ENCODE measurements at places on chromosomes 5 and 9. TPM values are rescaled to one million over a fixed set of nuclear protein-coding genes. Genes with fewer than 3 reads are reported as not detected.

DNA sequence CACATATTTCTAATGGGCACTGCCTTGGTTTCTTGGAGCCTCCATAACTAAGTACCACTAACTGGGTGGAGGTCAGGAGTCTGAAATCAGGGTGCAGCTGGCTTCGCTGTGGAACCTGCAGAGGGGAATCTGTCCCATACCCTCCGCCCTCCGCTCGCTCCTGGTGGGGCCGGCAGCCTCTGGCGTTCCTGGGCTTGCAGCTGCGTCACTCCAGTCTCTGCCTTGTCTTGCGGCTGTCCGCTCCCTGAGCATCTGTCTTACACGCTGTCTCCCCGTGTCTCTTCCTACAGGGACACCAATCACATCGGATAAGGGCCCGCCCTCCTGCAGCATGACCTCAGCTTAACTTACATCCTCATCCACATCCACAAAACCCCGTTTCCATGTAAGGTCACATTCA, 45.4 kb downstream of the NTNG2 start:
- DNase-seq = no peak

DNA sequence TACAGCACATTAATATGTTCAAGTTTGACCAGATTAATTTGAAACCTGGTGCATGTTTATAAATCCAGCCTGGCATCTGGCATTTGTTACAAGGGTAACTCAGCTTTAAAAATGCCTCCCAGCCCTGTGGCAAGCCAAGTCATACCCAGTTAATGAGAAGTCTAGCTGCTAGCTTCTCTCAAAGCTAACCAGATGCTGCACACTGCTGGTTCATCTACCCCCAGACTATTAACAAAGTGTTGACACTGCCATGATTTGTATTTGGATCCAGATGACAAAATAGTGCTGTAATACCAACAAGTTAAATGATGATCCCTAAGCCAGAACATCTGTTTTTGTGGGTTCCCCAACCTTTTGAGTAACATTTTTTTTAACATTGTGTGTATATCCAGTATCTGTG, 573.7 kb upstream of the DAB2 start:
- no peak for DNase-seq

DNA sequence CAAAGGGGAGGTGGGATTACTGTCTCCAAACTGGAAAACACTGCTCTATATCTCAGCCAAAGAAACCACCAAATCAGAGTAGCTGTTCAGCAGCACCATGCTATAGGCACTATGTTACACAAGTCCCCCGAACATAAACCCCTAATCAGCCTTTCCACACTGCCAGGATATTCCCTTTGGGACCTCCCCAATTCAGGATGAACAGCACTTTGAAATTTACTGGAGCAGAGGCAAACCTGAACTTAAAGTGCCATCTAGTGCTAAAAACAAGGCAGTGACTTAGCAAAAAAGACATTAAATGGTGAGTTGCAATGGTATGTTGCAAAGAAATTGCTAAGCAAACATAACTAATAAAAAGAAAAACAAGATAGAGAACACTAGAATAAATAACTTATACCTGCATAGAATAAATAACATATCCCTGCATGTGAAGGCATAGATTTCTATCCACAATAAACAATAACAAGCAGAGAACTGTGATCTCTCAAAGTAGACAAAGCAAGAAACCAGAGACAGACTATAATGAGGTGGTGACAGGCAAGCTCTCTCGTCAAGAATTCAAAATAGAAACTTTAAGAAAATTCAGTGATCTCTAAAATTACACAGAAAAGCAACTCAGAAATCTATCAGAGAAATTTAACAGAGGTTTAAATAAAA, 584.4 kb upstream of the ACO1 start:
- DNase-seq = peak; percentile 27

DNA sequence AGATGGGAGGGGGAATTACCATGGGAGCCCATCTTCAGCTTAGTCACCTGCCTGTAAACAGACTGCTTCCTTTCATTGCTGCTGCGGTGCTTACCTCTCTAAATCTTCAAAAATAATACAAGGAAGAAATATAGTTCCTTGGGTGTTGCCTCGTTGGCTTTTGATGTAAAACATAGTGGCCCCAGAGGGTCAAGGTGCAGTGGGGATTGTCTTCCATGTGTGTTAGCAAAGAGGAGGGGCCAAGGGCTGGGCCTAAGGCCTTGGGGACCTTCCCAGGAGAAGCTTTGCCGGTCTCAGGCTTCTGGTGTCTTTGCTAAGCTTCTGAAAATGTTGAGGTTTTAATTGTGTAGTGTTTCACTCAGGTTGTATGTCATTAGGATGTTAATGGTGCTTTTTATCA, 90.0 kb downstream of the PDE8B start:
- no peak for DNase-seq

Gene LEAP2
- total RNA-seq = 0.18 TPM

Gene PTPDC1
- 10.8 TPM for total RNA-seq

Data from fibroblast of the aortic adventitia (primary cell).